ENCODE measurements at places on chromosomes 5 and 9.

DNA sequence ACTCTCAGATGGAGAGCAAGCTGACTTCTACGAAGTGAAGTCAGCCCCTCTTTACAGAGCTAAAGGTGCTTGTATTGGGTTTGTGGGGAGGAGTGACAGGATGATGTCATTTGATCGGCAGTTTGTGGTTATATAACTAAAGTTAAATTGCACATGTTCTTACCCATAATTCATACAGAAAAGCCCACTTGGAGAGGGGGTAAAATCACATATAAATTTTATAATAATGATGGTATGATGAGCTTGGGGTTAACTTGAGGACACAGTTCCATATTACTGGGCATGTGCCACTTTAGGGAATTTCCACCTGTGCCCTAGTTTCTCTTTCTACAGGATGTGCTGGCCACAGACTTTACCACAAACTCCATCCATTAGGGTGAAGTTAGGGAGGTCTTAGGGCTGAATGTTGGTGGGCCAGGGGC, 1178.6 kb upstream of the CDH9 start:
- DNase-seq, result no peak

- DNase-seq, result no peak
Observed at GRCh38 chr5:152125661-152126205, 201.1 kb upstream of the GLRA1 start.

- no peak for DNase-seq
Observed at GRCh38 chr5:162047279-162047678, 20.3 kb upstream of the GABRG2 start.

GRCh38 chr9:23659346-23660006, 166.6 kb downstream of the ELAVL2 start:
- no peak for DNase-seq

DNA sequence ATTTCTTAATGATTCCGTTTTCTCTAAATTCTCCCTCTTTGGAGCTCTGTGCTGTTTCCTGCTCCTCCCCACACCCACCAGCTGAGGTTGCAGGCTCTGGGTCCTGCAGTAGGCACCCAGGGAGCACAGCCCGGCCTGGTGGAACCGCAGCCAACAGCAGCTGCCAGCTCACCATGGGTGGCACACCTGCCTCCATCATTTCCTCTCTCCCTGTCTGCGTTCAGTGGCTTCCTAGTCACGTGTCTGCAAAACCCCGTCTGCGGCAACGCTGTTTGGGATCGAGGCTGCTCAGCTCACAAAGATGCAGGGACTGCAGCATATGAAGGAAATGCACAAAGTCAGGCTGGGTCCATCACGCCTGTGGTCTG, 367.8 kb downstream of the IRX2 start:
- no peak for DNase-seq

GRCh38 chr9:134591082-134591571, 50.5 kb upstream of the COL5A1 start:
- no peak for DNase-seq

DNA sequence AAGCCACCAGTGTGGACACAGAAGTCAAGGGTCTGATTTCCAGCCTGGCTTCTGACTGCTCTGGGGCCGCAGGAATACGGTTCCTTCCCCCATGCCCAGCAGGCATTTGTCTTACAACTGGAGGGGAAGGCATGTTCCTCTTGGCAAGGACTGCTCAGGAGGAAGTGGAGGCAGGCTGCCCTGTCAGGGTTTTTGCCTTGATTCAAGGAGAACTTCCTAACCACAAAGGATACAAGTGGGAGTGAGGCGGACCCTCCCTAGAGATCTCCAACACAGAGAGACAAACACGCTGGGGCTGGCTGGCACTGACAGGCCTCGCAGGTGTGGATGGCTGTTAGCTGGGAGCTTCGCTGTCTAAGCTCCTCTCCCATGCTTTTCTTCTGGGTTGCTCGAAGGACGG, 19.1 kb downstream of the TGFBI start:
- no peak for DNase-seq

DNA sequence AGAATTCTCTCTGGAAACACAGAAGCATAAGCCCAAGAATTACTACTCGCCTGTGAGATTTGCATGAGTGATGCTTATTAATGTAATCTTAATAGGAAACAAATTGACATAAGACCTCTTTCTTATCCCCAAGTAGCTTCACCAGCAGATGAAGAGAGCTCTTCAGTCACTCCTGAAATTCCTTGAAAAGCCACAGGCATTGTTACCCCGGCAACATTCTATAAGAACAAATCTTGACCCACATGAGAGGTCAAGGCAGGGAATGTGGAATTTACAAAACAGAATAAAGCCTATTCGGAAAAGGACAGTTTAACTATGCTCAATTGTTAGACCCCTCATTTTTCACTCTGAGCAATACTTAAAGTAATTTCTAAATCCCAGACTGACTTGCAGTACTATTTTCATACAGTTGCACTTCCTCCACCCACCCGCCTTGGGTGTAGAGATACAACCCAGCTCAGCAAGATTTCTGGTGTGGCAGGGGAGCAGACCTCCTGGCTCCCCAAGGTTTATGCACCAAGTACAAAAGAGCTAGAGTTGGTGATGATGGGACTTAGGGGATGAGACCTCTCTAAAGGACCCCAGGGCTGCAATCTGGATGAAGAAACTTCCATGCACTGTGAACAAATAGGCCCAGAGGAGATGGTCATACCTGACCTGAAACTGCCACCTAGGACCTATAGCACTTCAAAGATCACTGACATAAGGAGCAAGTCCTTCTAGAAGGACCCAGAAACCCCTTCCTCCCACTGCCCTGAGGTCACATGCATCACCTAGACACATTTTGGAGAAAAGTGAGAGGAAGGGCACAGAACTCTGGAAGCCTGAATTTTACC, 242.1 kb downstream of the ZNF608 start:
- no peak for DNase-seq

DNA sequence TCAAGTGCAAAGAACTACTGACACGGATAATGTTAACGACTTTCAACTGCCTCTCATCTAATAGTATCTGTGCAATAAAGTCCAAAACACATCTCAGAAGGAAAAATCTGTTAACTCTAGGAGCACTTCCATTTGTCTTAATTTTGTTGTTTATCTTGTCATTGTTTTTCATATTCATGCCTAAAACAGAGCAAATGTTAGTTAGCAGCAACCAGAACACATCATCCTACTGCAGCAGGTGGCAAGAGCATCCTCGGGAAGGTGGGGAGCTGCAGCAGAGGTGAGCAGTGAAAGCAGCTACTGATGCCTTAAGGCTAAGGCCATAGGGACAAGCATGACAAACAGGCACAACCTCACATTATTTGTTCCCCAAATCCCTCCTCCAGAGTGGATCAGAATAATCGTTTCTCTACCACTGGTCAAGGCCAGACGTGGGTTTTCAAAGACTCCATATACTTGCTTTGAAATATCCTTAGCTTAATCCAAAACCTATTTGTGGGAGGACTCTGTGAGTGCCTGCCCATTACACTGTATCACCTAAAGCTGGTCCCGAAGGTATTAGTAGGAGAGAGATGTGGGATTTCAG, 1.0 kb downstream of the HMGCS1 start:
- DNase-seq, result no peak

GRCh38 chr9:99234618-99235017, 12.5 kb downstream of the SEC61B start:
- DNase-seq, result no peak

- no peak for DNase-seq
Observed at GRCh38 chr9:35162605-35163315, 951 bp downstream of the UNC13B start.

- no peak for DNase-seq
Observed at GRCh38 chr9:14205463-14205862, 108.5 kb downstream of the NFIB start.

DNA sequence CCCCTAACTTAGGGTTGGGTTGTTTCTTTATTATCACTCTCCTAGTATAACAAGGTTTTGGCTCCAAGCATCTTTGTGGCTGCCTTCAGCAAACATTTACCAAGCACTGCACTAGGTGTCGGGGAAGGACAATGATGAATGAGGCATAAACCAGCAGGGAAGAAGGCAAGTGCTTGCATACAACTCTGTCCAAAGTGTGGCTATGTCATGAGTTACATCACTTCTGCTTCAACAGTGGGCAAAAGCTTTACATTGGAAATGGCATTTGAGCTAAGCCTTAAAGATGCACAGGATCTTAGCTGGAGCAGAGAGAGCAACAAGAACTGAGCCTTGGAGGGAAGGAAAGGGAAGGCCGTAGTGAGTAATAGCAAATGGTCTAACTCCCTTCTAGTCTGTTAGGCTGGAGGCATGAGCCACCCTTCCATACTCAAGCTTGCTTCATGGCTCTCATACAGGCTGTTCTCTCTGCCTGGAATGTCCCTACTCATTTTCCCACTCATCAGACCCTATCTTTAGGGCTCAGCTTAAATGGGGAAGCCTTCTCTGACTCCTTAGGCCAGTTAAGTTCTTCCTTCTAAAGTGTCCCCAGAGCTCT, 121.8 kb downstream of the SEMA6A start:
- DNase-seq, result no peak

GRCh38 chr9:125646621-125647100, 60.3 kb downstream of the MAPKAP1 start:
- no peak for DNase-seq

DNA sequence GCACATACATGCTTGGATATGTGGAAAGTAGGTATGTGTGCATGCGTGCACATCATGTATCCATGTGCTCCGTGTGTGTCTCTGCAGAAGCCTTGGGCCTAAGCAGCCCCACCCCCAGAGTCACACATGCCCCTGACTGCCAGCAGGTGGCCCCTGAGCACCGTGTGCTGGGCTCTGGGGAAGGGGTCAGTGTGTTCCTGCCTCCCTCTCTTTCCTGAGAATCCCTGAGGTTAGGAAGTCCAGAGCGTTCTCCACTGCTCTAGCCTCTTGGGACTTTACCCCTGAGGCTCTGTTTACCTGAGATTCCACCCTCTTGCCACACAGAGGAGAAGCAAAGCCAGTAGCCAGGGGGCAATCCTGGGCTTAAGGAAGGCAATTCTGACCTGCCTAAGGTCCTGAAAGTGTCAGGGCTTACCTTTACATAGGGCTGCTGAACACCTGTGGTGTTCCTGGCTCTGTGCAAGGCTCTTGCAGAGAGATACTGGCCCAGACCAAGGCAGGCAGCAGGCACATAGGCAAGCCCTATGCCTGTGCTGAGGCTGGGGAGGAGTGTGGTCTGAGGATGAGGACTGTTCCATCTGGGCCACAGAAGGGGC, 207.3 kb downstream of the TMEM38B start:
- no peak for DNase-seq

- DNase-seq, result no peak
Observed at GRCh38 chr5:3896098-3896497, 300.5 kb downstream of the IRX1 start.

DNA sequence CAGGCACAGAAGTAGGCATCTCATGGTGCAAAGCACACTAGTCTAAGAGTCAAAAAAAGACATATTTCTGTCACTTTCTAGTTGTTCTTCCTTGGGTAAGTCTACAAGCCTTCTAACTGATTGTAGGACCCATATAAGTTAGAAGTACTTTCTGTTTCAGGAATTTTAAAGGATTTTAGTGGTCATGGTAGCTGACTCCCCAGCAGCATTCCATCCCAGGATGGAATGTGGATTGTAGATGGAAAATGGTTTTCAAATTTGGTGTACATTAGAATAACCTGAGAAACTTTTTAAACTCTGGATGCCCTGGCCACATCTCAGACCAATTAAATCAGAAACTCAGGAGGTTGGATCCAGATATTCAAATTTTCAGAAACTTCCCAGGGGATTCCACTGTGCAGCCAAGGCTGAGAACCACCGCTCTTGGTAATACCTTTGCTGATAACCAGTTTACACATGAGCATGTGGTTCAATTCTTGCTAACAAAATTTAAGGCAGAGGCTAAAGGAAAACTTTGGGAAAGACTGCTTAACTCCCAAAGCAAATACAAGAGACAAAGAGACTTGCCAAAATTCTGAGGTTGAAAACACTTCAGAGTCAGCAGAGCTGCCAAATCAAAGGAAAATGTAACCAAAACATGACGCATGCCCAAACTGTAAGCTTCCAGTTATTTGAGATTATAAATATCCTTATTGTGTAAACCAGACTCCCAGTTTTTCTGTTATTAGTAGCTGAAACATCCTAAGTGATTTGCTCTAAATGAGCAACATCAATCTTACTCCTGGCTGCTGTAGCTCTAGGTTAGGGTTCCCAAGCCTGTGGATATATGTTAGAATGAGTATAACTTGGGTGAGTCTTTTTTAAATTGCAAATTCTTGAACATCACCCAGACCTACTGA, 145.4 kb upstream of the MTAP start:
- DNase-seq, result no peak

DNA sequence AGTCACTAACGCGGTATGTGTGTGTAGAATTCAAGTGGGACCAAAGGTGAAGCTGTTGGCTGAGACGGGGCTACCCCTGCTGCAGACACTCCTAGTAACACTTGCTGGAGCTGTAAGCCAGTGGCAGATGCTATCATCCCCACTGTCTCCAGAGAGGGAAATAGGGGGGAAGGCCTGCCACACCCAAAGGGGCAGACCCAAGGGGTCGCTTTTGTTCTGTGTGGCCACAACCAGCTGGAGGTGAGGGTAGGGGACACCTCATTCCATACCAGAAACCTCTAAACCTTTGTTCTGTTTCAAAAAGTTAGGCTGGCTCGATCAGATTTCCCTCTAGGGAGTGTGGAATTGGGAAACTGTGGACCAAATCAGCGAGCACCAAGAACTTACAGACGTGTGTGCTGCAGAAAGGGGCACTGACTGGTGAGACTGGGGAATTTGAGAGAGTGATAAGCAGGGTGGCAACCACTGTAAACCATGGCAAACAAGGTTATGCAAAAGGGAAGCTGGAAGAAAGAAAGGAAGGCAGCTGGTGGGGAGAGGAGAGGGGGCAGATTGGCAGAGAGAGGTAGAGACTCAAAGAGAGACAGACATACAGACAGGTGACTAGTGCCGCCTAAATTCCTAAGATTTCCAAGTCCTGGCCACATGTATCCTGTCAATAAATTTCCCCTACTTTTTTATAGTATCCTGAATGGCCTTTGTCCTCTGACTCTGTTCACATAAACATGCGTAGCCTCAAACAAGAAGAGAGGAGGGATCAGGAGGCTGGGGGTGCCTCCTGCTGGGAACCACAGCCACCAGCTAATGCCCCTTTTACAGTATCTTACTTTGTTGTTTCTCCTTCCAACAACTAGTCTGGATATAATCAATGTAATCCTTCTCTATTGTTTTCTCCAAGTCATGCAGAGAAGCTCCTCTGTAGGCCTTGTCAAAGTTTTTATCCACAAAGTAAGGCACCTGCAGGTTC, 15.6 kb upstream of the SPATA24 start:
- no peak for DNase-seq

DNA sequence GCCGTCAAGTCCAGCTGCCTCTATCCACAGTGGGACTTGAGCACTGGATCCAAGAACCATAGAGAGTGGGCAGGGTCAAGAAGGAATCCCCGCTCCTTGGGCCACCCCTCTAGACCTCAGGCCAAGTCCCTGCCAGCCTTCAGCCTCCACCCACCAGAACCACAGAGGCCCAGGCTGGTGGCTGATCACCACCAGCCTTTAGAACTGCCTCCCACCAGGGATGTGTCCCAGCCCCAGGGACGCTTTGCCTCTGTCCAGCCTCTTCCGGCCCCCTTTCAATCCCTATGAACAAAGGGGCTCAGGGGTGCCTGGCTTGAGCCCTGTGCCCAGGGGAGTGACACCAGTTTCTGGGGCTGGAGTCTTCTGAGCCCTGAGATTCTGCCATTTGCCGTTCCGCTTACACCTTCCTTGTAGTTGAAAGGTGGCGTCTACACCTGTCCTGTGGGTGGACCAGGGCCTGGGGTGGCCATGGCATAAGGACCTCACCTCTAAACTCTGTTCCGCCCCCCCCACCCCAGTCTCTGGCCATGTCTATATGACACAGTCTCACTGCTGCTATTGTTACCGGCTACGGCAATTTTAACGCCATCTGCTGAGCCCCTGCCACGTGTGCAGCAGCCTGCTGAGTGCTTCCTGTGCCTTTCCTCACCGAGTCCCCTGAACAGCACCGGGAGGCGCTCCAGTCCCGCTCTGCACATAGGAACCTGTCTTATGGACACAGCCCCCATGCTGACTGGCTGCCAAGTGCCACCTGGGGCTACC, 35.7 kb upstream of the ORM1 start:
- DNase-seq, result no peak
